ENCODE measurements at places on chromosomes 5 and 9.

DNA sequence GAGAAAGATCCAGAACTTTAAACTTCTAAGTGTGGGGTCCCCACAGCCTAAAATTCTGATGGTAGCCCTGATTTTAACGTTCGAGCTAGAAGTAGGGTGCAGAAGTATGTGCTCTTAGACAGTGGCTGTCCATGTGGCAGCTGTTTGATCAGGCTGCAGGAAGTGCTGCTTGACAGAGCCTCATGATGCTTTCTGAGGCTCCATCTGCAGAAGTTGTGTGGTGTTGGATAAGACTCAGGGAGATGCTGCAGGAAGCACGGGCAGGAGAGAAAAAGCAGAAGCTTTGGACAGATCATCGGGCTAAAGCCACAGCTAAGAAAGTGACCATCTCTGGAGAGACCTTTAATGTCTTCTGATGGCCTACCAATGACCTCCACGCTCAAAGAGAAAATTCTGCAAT is 8.1 kb downstream of the MTMR12 start:
- DNase-seq = no peak

DNA sequence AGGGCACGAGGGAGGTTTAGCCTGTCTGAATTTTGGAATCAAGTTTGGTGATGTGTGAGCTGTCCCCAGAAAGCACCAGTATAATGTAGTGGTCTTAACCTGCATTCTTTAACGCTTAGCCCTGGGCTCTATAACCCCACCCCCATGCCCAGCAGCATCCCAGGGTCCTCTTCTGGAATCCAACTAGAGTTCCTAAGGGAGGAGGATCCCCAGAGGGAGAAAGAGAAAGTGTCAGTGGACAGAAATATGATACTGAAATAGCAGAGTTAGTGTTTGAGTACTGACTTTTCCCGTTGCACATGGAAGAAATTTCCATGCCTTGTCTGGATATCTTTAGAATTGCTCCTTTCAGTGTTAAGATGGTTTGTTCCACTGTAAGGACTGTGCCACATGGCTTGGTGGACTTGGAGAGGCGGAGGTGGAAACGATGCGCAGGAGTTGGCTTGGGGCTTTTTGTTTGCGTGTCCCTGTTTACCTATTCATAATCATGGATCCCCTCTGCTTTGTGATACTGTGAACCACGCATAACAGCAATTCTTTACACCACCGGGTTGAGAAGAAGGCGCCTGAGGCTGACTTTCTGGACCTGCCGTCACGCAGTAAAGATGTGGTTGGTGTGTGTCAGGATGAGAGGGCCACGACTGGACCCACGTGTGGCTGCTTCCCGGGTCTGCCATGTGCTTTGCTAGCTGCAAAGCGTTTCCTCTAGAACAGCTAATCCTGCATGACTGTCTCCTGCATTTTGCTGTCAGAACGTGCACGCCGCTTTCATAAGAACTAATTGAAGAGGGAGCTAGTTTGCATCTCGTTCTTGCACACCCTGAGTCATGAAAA is 142.3 kb downstream of the SMARCA2 start:
- no peak for DNase-seq

GRCh38 chr9:120842685-120843485 is at the start of gene PSMD5:
Gene PSMD5 (minus strand): TSS chr9:120842922. CDS start chr9:120842909, 13 bp downstream.
- DNase-seq = peak; percentile 96

DNA sequence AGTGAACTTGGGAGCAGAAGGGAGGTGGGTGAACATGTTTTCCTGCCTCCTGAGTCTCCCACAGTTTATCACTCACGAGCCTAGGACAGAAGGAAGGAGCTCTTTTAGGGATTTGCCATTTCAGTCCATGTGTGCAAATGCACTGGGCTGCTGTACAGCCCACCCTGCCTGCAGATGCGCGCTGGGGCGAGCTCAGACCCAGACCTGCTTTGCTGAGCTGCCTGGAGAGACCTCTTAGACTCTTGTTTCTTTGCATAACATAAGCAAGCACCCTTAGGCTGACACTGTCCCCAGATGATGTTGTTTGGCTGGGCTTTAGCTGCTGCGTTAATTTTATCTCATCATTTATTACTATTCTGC is 199.0 kb downstream of the CACNA1B start:
- DNase-seq = no peak

- no peak for DNase-seq
Measured at GRCh38 chr9:107208121-107208520, 75.0 kb upstream of the RAD23B start.

- no peak for DNase-seq
Measured at GRCh38 chr9:77475641-77476473, 172.3 kb downstream of the GNA14 start.

GRCh38 chr5:58460002-58460731 is at the start of gene PLK2:
Gene PLK2 (minus strand): TSS chr5:58460086. CDS start chr5:58459959, 127 bp downstream.
- peak; percentile 88 for DNase-seq

Data from smooth muscle cell of the brain vasculature (primary cell).